ENCODE measurements at places on chromosomes 2 and 18.

DNA sequence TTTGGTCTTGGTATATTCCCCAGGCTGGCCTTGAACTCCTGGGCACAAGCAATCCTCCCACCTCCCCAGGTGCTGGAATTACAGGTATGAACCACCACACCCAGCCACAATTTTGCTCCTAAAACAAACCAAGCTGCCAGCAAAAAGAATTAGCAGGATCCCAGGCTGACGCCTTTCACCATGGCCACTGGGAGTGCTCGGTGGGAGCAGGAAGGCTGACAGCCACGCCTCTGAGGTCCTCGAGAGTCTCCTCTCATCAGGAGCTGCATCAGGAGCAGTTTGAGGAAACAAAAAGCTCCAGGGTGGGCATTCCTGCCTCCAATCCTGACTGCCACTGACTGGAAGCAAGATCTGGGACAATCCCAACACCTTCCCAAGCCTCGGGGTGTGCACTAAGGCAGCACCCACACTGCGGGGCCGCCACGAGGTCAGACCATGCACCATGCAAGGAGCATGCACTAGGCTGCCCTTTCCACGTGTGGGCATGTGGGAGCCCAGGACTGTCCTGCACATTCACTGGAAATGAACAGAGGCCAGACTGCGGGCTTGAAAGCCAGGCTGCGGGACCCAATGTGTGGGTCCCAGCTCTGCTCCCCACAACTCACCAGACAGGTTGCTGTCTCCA, 51.4 kb downstream of the TFCP2L1 start:
- DNase-seq, result no peak

GRCh38 chr18:22307528-22307927, 110.2 kb downstream of the CTAGE1 start:
- DNase-seq, result no peak

DNA sequence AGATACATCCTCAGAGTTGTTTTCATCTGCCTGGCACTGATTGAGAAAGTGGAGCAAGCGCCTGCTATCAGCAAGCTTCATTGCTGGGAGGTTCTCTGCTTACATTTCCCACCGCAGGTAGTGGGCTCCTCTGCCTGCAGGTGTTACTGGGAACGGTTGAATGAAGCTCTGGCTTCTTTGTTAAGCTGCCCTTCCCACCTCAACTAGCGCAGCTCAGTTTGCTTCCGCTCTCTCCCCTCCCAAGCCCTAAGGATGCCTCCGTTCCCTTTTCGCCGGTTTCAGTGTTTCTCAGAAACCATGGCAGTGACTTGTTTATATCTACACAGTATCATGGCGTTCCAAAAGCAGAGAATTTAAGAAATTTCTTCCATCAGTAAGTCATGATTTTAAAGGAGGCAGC, 72.2 kb upstream of the B3GNT7 start:
- DNase-seq, result no peak

DNA sequence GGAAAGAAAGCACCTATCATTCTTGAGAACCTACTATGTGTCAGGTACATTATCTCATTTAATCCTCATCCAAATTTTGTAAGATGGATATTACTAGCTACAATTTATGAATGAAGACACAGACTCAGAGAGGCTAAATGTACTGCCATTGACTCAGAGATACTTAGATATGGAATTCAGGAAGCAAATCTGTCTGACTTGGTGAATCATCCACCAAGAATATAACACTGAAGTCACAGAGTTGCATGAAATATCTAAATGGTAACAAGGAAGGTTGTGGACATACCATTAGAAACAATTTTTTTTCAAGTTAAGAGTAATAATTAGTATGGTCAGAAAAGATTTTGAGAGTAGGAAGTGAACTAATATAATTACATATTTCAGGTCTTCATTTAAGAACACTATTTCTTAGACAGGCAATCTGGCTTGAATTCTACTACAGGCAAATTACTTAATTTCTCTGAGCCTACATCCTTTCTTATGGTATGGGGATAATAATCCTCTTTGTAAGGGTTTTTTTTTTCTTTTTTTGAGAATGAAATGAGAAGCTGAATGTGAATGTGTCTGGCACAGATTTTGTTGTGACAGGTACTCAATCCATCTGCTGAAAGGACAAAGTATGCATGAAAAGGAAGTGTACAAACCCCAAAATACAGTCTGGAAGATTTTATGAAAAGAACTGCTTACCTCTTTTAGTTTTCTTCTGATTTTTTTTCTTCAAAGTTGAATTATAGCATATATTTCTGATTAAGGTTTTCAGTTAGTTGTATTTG, 14.8 kb upstream of the C2orf66 start:
- DNase-seq, result no peak

GRCh38 chr18:41732356-41732755, 222.7 kb upstream of the PIK3C3 start:
- DNase-seq, result no peak
